NCI-H446 (cell line): ENCODE measurements at places on chromosomes 1 and 21.

DNA sequence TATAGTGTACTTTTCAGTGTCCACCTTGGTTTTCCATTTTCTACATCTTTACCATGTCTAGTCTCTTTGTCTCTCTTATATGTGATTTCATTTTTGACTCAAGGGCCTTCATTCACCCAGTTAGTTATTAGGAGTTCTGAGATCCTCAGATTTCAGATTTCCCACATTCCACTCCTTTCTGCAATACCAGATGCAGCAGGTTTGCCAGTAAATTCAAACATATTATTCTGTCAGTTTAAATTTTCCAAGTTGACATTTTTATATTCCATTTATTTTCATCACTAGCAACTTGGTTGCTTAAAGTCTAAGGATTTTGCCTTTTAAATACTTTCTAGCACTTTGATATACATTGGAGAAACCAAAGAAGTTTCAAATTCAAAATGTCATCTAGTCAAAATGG lies 42.4 kb downstream of the ABL2 start:
- no peak for DNase-seq

- no peak for DNase-seq
These were observed 94.4 kb downstream of the ITPKB start for GRCh38 chr1:226644541-226645176.

DNA sequence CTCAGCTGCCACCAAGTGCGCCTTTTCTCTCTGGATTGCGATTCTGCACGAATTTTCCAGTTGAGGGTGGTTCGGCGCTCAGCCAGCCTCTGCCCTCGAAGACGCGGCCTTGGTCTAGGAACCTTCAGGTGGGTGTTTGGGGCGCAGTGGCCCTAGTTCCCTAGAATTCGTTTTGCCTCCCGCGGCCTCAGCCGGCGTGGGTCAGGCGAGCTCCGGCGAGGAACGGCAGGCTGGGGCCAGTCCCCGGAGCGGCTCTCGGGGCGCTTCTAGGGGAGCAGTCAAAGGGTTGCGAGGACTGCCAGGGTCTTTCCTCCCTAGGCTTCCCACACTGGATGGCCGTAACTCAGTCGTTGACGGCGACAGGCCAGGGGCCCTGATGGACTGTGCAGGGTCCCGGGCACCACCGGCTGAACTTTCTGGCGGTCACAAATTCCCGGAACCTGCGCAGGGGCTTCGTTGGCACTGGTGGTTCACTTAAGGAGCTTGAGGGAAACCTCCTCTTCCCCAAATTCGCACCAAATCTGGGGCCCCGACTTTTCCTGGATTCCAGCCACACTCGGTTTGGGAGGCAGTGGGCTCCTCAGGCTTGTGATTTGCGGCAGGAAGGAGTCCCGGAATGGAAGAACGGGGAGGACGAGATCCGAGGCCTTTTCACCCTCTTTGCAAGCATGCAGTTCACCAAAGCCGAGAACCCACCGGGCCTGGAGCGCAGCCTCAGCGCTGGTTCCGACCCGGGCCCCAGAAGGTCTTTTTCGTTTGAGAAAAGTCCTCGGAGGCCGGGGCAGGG lies 1.2 kb downstream of the DMBX1 start:
- DNase-seq = no peak

- DNase-seq = no peak
These were observed 160.0 kb downstream of the SEC16B start for GRCh38 chr1:177809819-177810218.

GRCh38 chr21:46402421-46402820 lies 56.3 kb upstream of the DIP2A start:
- no peak for DNase-seq

- no peak for DNase-seq
These were observed 25.6 kb upstream of the IER5 start for GRCh38 chr1:181062836-181063428.

DNA sequence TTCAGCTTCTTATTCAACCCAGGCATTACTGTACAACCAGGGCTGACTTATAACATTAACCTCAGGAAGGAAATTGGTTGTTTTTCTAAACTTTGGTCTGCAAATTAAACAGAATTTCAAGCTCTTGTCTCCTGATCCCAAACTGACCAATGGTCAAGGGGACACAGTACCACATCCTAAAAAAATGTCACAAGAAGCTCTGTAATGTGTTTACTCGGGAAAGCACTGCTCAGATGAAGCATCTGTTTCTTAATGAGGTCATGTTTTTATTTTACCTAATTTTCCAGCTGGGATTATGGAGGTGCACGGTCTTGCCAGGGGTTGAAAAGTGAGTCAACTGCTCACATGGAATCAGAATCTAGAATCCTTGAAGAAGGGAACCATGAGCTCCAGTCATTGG lies 18.7 kb downstream of the ADAMTS5 start:
- no peak for DNase-seq

DNA sequence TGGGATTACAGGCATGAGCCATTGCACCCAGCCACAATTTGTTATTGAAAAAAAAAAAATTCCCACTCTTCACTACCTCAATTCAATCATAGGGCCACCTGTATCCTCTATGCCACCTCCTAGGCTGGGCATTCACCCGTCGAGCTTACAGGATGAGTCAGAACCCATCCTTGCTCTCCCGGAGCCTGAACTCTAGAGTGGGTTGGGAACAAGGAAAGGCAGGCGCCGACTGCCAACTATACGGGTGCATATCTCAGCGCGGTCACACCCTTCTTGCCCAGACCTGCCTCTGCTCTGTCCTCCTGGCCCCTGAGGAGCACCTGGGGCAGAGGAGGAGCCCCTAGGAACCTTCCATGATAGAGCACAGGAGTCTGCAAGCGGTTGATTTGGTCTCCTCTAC lies 21.4 kb upstream of the LBR start:
- no peak for DNase-seq

DNA sequence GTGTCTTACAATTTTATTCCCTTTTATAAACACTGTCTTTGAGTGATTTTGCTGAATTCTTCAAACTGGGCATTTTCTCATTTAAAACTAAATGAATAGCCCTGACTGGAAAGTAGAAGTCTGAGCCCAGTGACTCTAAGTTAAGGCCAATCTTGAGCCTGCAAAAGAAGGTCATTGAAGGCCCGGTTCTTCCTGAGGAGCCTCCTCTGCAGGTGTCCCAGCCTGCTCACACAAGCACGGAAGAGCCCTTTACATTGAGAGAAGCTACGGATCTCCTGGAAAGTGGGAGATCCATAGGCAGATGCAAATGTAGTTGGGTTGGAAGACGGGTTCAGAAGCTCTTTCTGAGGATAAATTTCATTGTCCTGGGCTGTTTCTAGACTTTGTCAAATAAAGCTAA lies 3.9 kb downstream of the ZNF678 start:
- DNase-seq = no peak

GRCh38 chr21:46060596-46061061 lies 37.3 kb upstream of the COL6A2 start:
- DNase-seq = no peak

DNA sequence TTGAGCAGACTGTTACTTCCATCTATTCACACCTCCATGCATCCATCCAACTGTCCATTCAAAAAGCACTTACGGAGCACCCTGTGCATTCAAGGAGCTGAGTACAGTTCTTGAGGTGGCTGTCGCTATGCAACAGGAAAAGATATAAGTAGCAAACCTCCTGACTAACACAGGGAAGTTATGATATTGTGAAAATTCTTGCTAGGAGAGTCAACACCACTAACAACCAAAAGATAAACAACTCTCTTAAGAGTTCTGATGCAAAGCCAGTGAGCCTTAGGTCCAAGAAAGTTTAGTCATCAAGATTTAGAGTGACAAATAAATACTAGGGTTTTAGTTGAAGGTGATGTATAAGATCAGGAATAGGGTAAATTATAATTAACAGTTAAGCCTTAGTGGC lies 44.5 kb upstream of the TRIM45 start:
- DNase-seq = no peak

- DNase-seq = no peak
These were observed 62.5 kb downstream of the WNT9A start for GRCh38 chr1:227885135-227885647.

DNA sequence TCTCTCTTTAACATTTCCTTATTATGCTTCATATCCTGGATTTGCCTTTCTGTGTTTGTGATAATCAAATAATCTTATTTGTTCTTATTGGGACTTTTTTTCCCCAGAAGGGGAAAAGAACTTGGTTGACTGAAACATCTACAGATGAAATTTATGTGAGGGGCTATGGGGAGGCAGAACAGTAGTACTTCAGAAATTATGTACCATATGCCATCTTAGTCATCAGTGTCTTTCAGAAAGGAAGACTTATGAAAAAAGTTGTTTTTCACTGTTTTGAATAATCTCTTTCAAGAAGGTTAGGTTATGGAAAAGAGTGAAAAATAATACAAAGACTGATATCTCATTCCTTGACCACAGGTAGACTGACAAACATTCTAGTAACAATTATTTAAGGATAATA lies 30.2 kb upstream of the TRAF5 start:
- no peak for DNase-seq

DNA sequence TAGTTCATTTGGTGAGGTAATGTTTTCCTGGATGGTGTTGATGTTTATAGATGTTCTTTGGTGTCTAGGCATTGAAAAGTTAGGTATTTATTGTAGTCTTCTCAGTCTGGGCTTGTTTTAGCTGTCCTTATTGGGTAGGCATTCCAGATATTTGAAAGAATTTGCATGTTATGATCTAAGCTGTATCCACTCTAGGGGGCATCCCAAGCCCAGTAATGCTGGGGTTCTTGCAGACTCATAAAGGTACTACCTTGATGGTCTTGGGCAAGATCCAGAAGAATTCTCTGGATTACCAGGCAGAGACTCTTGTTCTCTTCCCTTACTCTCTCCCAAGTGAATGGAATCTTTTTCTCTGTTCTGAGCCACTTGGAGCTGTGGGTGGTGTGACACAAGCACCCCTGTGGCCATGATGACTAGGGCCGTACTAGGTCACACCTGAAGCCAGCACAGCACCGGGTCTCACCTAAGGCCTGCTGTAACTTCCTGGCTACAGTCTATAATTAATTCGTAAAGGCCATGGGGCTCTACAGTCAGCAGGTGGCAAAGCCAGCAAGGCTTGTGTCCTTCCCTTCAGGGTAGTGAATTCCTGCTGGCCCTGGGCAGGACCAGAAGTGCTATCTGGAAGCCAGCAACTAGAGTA lies 74.8 kb upstream of the PDE4B start:
- peak; percentile 28 for DNase-seq

DNA sequence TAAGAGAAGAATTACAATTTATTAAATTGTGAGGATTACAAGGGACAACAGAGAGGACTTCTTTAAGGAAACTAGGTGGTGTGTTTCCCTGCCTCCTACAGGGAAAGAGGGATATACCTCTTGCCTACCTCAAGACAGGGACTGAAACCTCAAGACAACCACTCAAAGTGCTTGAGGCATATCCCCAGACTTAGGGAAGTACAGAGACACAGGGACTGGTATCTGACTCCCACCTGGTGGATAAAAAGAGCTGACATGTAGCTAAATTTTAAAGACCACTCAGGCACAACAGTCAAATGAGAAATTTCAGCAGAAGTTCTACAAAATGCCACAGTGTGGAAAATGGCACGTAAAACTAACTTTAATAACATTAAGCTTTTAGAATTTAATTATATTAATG lies 21.3 kb downstream of the DENND2C start:
- DNase-seq = no peak

DNA sequence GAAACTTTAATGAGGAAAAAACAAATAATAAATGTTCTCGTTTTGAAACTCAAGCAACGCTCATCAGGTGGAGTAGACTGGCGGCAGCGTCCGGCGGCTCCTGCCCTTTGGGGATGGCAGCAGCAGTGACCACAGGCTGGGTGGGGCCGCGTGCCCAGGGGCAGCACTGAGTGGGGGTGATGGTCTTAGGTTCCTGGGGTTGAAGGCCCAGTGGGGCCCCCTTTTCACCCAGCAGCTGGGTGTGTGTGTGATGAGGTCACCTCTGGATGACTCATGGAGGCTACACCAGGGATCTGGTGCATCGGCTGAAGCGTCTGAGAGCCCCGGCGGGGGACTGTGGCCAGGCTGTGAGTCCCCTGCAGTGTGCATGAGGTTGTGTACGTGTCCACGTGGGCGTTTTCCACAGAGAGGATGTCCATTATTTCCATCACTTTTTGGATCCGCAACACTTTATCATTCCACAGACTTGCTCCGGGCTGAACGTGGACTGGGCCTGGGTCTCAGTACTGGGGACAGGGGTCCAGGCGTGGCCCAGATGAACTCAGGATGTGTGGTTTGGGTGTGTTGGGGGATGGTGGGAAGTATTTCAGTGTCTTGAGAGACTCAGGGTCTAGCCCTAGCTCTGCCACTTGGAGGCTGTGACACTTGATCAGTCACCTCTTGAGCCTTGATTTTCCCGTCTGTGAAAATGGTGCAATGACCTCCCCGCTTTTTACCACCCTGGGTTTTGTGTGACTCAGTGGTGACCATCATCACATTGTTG lies 25.6 kb downstream of the LDLRAP1 start:
- no peak for DNase-seq

DNA sequence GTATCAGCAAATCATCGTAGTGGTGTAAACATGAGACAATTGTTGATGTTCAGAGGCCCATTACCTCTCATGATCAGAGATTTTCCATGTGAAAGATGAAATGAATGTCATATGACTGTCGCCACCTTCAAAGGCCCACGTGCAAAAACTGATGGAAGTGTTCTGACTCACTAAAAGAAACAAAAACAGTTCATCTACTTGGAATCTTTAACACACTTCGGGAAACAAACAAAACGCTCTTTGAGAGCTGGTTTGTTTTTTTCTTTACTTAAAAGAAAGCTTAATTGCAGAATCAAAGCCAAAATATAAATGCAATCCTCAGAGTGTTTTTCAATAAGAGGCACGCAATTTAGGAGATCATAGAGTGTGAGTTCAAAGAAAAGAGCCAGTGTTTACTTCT lies 100.8 kb downstream of the PLPPR4 start:
- DNase-seq = no peak

GRCh38 chr1:118183586-118183985 lies 1.4 kb downstream of the SPAG17 start:
- no peak for DNase-seq

GRCh38 chr1:152728986-152729385 lies 21.0 kb downstream of the LCE4A start:
- no peak for DNase-seq

DNA sequence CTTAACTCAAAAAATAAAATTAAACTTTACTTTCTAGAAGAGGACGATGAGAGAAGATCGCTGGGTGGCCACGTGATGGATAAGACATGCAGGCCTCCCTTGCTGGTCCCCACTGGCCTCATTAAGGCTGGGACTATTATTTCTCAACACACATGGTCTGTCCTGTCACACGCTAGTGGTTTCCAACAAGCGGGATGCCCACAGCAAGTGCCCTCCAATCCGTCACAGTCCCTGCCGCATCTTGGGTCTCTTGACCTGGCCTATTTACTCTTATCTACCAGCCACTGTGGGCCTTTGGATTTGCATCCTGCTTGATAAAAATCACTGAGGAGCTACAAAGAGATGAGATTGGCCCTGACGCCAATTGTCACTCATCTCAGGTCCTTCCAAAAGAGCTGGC lies 30.0 kb downstream of the CAPZB start:
- DNase-seq = no peak
